ENCODE measurements at places on chromosomes 6 and 20.

DNA sequence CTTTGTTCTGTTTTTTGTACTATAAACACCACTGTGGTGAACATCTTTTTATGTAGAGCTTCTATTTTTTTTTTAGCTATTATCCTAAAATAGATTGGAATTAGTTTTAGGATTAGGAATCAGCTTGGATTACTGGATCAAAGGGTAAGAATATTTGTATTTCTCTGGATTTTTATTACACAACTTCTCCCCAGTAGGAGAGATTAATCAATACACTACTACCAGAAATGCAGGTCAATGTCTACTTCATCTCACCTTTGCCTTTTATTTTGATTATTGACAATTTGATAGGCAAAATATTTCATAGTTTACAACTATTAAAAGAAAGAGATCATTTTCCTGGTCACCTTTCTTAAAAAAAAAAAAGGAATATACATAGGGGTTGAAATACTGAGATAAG lies 191.9 kb downstream of the TSHZ2 start:
- no peak for DNase-seq

GRCh38 chr6:143015300-143015706 lies 45.4 kb upstream of the AIG1 start:
- no peak for DNase-seq

DNA sequence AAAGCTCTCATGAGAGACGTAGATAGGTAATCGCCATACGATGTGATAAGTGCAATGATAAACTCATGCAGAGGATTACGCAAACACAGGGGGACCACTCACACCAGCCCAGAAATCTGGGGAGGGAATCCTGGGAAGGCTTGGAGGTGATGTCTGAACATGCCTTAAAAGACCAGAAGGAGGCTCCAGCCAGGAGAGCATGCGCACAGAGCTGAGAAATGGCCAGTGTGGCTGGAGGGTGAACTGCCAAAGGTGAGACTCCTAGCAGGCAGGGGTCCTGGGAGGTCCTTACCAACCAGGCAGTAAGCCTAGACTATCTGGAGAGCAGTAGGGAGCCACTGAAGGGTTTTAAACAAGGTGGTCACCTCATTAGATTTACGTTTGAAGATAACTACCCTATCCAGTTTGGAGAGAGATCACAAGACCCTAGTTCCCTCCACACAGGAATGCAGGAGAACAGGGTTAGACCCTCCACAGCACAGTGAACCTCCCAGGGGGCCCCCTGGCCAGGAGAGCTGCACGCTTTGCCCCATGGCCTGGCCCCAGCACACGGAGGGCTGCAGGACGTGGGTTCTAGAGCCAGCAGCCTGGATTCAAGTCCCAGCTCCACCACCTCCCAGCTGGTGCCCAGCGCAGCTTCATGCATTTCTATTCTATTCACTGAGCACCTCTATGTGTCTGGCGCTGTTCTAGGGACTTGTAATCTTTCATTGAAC lies 13.1 kb downstream of the MDFI start:
- DNase-seq, result no peak

DNA sequence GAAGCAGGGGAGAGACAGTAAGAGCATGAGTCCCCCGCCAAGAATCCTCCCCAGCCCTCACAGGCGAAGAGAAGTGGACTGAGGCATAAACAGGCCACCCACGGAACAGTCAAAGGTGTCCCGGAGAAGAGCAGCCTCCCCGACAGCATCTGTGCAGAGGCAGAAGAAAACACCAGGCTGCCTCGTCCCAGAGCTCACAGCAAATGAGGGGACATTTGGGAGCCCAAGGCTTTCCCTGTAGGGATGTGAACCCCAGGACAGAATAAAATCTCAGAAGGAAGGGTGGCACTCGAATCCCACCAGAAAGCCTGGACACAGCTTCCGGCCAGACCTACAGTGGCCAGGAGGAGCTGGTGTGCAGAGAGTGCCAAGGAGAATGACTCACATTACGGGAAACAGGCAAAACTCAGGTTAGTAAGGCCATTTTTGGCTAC lies 90.4 kb downstream of the DLL1 start:
- DNase-seq, result no peak

DNA sequence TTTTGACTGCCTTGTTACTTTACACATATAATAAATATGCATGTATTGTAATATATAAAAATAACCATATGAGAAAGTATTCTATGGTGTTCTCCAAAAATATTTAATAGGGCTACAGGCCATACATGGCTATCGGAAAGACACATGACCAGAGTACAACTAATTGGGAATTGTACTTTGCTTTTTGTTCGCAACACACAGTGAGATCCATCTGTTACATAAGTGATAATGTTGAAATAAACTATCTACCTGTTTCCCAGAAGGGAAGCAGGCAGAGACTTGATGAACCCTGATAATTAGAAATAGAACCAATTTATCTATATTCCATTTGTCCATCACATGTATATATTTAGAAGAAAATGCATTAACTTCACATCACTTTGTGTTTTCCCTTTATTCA lies 344.0 kb upstream of the PLCB4 start:
- no peak for DNase-seq

- no peak for DNase-seq
Observed at GRCh38 chr6:65155083-65155482, 551.9 kb downstream of the EYS start.

DNA sequence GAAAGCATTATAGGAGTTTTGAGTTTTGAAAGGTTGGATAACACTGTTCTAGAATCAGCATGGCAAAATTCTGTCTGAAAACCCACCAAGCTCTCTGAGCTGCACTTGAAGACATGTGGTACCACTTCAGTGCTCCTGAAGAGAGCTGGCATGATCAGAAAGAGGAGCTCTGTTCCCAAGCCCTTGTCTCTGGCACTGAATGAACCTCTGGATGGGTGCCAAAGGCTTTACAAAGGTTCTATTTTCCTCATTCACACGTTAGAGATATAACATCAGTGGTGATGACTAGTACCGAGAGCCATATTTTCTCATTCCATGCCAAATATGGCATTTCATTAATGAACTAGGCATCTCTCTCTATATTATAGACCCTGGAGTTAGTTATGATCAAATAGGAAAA lies 301.8 kb upstream of the ID4 start:
- peak; percentile 4 for DNase-seq

GRCh38 chr20:11581271-11581670 lies 336.4 kb upstream of the BTBD3 start:
- DNase-seq, result peak; percentile 9

GRCh38 chr20:57272883-57273535 lies 6.6 kb upstream of the BMP7 start:
- DNase-seq, result peak; percentile 28

GRCh38 chr6:41629128-41629527 lies 9.1 kb upstream of the MDFI start:
- no peak for DNase-seq

GRCh38 chr6:167664678-167665660 lies 161.7 kb upstream of the AFDN start:
- DNase-seq, result no peak

- no peak for DNase-seq
Observed at GRCh38 chr6:20907486-20908071, 373.3 kb downstream of the CDKAL1 start.

DNA sequence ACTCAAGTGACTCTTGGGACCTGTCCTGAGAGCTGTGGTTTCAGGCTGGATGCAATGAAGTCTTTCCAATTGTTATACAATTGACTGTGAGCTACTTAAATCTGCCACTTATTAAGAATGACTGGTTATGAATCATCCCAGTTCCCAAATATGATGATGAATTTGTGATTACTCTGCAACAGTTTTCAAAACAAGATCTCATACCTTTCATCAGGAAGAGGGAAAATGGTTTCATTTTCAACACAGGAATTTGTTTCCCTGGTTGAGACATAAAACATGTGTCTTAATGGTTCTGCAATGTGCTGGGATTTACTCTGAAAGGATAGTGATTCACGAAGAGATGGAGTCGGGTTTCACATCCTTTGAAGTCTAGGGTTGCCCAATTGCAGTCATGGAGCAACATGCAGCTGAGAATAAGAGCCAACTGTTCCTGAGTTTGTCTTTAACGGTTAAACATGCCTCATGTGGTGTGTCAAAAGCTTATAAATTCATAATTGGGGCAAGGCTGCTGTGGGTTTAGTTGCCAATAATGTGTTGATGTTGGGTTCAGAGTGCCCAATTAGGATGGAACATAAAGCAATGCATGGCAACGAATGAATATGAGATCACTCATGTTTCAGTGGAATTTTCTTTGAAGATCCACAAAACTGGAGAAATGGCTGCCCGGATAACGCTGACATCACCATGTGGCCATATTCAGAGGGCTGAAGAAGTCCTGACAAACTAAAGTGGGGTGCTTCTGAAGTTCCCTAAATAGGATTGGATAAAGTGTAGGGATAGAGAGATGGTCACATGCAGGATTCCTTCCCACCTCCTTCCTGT lies 41.0 kb downstream of the CYP24A1 start:
- peak; percentile 57 for DNase-seq

DNA sequence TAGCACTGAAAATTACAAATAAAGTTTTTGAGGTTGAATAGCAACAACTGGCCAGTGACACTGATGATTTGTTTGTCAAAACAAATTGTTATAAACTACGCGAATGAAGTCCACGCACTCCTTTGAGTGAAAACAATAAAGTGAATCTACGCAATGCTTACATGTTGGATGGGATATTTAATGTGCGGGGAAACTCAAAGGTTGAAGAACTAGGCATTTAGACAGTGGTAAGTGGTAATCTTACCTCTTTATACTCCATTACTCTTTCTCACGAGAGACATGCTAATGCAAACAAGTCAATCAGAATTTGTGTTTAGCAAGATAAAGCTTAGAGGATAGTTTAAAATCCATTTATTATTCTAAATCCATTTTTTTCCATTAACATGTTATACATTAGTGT lies 606.4 kb downstream of the KHDRBS2 start:
- DNase-seq, result no peak

DNA sequence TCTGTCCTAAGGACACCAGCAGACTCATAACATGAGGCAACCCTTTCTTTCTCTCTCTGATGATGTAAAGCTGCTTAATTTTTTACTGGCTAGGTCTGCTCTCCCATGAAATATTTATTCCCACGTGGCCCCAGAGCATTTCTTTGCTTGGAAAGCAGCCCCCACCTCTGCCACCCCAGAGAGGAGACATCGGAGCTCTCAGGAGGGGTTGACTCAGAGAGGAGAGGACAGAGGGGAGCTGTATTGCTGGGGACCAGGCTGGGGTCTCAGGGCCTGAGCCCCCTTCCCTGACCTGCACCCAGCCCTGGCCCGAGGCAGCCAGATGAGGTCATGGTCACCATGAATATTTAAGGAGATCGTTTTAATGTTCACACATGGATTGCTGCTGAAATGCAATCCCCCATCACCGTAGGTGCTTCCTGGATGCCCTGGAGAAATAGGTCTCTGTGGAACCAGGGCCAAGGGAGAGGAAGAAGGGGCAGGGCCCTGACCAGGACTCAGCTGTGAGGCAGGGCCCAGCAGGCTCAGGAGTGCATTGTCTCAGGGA lies 117.5 kb downstream of the DLL1 start:
- no peak for DNase-seq

DNA sequence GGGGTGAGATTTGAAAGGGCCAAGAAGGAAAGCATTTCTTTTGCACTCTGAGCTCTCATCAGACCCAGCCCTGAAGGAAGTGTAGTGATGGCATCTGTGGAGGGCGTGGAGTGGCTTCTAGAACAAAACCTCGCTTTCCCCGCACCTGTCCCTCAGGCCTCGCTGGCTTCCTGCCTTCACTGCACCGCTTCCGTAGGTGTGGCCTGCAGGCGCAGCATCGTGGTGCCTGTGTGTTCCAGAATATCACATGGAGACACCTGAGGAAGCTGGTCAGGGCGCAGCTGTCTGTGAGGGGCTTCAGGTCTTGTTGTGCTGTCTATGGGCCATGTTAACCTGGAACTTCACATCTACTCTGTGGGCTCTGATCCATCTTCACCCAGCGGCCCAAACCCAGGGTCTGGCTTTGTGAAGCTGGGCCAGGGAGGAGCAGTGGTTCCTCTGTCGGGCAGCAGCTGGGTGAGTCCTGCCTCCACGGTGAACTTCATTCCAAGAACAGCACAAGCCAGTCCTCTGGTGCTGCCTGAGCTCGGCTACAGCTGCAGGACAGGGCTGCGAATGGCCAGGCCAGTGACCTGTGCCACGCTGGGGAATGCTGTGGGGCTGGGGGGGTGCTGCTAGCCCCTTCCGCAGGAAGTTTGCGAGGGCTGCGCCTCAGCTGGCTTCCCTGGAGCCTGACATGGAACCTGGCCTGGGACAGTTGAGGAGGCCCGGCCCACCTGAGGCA lies 40.9 kb downstream of the DSTN start:
- DNase-seq, result no peak

DNA sequence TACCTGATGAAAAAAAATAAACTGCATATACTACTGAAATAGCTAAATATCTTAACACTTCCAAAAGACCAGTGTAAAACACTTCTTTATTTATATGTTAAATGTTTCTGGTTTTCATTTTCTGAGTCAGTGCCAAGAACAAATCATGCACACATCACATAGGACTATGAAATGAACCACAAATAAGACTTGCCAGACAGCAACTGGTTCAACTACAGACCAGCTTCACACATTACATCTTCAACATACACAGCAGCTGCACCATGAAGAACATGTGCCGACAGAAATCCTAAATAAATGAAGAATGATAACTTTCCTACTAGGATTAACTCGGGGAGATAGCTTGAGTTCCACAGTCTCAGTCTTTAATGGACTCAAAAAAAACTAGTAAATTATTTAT lies 168.3 kb upstream of the STXBP5 start:
- no peak for DNase-seq

GRCh38 chr6:38346291-38347079 lies 293.2 kb downstream of the BTBD9 start:
- peak; percentile 62 for DNase-seq

GRCh38 chr6:85058806-85059205 lies 294.4 kb upstream of the TBX18 start:
- DNase-seq, result no peak

DNA sequence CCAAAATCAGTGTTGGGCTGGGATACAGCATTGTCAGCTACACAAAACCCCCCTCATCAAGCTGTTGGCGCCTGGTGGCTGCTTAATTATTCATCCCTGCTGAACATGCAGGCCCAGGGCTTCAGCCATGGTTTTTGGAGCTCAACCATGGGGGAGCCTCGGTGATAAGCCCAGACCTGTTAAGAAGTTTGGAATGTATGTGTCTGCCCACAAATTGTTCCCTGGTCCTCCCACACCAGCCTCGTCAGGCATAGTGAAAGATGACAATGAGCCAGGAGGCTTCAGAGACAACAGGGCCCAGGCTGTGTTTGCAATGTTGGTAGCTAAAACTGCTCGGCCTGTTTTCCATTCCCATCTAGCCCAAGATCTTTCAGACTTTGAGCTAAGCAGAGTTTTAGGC lies 34.8 kb upstream of the SIRPA start:
- no peak for DNase-seq

- DNase-seq, result no peak
Observed at GRCh38 chr6:63947792-63948529, 312.4 kb downstream of the PHF3 start.

- no peak for DNase-seq
Observed at GRCh38 chr6:15849395-15849794, 186.6 kb upstream of the DTNBP1 start.

GRCh38 chr6:90411292-90411781 lies 114.7 kb upstream of the BACH2 start:
- DNase-seq, result no peak

Measured in NCI-H524 (cell line).